ENCODE measurements at places on chromosomes 5 and 9.

DNA sequence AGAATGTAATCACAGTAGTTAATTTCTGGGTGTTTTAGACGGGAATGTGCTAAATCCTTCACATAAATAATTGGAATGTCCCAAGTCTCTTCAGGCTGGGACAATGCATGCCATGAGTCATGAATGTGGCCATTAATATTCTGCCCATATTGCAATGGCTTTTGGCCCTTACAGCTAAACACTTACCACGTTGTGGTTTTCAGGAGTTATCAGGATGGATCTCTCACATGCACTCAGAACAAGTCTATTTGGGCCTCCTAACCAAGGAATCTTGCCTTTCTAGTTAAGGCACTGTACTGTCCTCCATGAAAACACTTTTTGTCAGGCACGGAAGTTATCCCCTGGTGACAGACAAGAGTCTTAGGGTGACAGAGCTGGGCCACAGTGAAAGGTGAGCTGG is 32.7 kb downstream of the PKD2L2 start:
- no peak for DNase-seq

DNA sequence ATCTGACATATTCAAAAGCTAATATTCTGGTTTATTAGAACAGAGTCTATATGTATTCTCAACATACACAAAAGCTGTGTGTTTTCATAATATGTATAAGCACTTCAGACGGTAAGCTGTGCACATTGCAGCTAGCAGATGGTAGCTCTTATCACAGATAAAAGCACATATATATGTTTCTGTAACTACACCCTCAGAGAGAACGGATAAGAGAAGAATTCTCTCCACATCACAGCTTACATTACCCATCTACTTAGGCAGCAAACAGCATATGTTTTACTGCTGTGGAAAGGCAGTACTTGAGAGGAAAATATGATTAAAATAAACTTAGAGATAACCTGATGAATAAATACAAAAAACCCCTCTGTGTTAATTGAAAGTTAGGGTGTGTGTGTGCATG is 450.9 kb upstream of the ZNF608 start:
- DNase-seq: no peak

- DNase-seq: no peak
Observed at GRCh38 chr9:134700636-134701350, 59.2 kb downstream of the COL5A1 start.

GRCh38 chr9:13718539-13718938 is 439.0 kb upstream of the MPDZ start:
- DNase-seq: no peak

GRCh38 chr5:1654786-1655495 is 131.2 kb upstream of the LPCAT1 start:
- DNase-seq: no peak

GRCh38 chr5:110031402-110032140 is 341.8 kb downstream of the MAN2A1 start:
- DNase-seq: no peak

DNA sequence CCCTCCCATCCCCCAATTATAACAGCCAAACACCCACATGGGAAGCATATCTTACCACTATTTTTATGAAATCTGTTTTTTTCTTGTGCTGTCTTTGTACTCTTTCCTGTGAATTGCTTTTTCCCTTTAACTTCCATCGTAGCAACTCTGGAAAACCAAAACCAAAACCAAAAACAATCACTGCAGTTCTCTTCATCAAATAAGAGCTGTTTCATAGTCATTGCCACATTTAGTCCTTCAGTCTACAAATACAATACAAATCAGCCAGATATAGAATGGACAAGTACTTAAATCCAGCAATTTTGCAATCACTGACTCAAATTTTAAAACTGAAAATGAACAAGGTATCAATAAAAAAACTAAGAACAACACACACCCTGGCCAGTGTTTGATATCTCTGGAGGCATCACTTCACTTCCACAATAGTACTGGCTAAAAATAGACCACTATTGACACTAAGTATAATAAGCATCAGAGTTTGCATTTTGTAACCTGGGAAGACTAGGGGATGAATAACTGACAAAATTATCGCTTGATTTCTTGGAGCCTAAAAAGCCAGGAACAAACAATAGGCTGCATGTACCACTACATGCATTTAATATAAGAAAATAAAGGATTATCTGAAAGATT is 5.4 kb downstream of the PUM3 start:
- no peak for DNase-seq

DNA sequence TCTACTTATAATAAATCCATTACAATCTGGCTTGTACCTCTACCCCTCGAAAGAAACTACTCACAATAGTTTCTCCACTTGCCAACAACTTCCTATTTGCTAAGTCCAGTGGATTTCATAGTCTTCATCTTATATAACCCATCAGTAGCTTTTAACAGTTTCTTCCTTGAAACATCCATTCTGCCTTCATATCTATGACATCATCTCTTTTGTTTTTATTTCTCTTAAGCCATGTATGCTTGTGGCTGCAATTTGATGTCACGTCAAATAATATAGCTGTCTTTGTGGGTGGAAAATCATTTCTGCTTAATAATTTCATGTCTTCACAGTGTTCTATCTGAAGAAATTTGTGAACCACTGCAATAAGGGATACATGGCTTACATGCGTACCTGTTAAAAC is 77.5 kb upstream of the GRHPR start:
- no peak for DNase-seq

GRCh38 chr9:87763286-87763685 is 37.4 kb downstream of the CTSL start:
- DNase-seq: no peak

DNA sequence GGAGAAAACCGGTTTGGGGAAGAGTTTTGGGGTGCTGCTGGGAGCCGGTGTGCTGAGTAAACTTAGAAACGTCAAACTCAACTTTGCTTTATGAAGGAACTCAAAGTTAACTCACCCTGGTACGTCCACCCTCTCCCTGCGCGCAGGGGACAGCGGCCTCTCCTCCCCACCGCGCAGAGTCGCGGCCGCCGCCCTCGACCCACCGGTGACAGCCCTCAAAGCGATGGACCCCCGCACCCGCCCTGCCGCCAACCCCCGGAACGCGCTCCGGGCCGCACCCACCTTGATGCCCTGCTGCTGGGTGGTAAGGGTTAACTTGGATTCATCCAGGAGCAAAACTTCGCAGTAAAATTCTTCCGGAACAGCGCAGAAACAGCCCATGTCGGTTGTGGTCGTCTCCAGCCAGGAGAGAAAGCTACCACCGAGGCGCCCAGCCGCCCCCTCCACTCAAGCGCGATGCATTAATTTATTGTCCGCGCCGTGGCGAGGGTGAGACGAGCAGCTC is 366 bp downstream of the EPB41L4A start:
- DNase-seq: no peak

GRCh38 chr9:94855903-94856302 is 129.4 kb downstream of the AOPEP start:
- no peak for DNase-seq

DNA sequence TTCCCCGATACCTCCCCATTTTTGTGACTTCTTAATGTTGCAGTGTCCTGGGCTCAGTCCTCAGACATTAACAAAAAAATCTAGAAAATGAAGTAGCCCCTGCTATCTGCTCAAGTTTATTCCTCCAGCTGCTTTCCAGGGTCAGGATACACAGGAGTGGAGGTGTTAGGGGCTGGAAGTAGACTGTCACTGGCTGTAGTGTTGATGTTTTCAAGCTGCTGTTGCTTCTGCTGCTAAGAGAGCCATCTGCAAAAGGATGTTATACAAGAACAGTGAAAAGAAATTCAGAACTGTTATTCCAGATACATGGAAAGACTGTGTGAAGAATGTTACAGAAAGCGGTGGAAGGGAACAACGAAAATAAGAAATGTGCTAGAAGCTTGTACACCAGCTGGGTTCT is 10.7 kb downstream of the CD14 start:
- DNase-seq: no peak

GRCh38 chr5:113189291-113189690 is 212.7 kb downstream of the DCP2 start:
- no peak for DNase-seq

All from retina (tissue), 1 donor.